ENCODE measurements at places on chromosomes 12 and 14.
A peak's percentile ranks its signal among the peaks of the same experiment; 100 is the strongest.

GRCh38 chr14:63203618-63204406 is 431 bp upstream of the RHOJ start:
- peak; percentile 95 for DNase-seq

- peak; percentile 94 for DNase-seq
Observed at GRCh38 chr14:23306412-23307145, at the start of gene BCL2L2. Gene BCL2L2, plus strand, starts transcription at chr14:23306833. Its CDS starts 935 bp downstream, at chr14:23307768.

GRCh38 chr14:89256283-89256682 is 160.8 kb downstream of the FOXN3 start:
- DNase-seq, result no peak

- DNase-seq, result no peak
Observed at GRCh38 chr12:21656905-21657325, 727 bp downstream of the LDHB start.

DNA sequence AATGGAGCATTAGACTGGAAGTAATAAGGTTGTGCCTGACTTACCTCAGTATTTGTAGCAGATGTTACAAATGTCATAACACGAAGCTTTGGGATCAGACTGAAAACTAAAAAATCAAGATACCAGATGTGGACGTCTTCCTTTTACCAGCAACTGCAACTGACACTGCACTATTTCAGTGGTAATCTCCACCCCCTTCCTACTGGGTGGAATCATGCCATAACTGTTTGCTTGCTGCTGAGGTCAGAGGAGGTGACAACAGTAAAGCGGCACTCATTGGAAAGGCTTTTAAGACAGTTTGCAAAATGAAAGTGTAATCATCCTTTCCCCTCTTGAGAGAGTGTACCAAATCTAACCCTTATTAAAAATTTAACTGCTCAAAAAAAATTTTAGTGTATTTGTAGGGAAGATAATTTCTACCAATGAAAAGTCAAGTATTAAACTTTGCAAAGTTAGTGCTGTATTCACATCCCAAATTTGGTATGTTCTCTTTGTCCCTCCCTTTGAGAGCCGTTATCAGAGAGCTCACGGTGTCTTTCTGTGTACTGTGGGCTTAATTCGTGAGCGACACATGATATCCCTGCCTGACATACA is 420.7 kb downstream of the NPAS3 start:
- no peak for DNase-seq

- no peak for DNase-seq
Observed at GRCh38 chr12:111448846-111449790, 43.4 kb downstream of the SH2B3 start.

GRCh38 chr12:6630736-6631135 is 5.0 kb downstream of the LPAR5 start:
- DNase-seq, result no peak

DNA sequence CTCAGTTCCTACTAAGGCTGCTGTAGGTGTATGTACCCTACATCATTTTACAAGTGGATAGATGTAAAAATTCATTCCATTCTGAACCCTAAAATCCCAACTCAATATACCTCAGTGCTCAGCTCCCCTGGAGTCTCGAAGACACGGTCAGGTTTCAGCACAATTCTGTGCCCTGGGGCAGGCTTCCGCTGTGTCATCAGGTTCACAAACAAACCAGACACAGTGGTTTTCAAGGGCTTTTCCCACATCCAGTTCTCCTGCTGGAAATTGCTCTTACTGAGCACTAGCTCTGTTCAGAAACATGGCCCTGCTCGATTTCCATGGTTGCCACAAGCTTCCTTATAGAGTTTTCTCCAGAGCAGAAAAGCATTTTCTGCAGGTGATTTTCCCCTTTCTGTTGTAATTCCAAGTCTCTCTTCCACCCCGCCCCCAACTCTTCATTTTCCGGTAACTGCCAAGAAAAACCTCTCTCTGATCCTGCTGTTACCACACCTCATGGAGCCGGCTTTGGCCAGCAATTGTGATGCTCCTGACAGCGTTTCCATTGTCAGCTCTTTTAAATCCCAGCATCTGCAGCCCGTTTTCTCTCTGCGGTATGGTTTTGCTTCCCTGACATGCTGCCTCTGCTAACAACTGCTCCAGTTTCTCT is 483.0 kb upstream of the CCDC196 start:
- no peak for DNase-seq

- no peak for DNase-seq
Observed at GRCh38 chr12:16187660-16188059, 89.8 kb downstream of the SLC15A5 start.

DNA sequence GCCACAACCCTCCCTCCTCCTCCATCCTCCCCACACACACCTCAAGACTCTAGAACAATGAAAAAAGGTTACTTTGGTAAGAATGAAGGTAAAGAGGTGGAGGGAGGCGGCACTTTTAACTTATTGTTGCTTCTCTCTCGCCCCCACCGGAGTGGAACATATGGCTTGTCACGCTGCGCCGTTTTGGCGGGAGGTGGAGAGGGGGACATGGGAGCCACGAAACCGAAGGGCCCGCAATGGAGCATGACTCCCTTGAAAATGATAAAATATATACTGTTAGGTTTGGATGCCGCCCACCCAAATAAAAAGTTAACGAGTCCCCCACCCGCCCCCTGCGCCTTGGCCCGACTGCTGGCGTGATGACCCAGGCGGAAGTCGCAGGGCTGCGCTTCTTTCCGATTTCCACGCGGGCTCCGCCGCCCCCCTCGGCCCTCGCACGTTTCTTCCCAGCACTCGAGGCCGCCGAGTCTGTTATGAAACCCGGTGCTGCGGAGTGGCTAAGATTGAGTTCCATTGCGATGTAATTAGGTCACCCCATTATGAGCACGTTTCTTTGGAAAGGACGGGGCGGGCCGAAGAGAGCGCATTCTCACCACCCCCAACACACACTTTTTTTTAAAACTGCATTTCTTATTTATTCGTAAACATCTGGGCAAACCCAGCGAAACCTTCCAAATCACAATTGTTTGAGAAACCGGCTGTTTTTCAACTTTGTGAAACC is 1.4 kb upstream of the ZFP36L1 start:
- DNase-seq, result peak; percentile 85

GRCh38 chr12:103852498-103852997 is 11.5 kb upstream of the NT5DC3 start:
- DNase-seq, result no peak

- DNase-seq, result no peak
Observed at GRCh38 chr12:51156245-51156765, 16.6 kb downstream of the TFCP2 start.

- DNase-seq, result no peak
Observed at GRCh38 chr12:64716371-64716770, 42.8 kb downstream of the GNS start.

GRCh38 chr12:71662849-71663560 is 643 bp downstream of the ZFC3H1 start:
- peak; percentile 51 for DNase-seq

- DNase-seq, result no peak
Observed at GRCh38 chr12:110718222-110718908, 24.3 kb downstream of the PPP1CC start.

- no peak for DNase-seq
Observed at GRCh38 chr12:15212930-15213329, 8.3 kb downstream of the RERG start.

DNA sequence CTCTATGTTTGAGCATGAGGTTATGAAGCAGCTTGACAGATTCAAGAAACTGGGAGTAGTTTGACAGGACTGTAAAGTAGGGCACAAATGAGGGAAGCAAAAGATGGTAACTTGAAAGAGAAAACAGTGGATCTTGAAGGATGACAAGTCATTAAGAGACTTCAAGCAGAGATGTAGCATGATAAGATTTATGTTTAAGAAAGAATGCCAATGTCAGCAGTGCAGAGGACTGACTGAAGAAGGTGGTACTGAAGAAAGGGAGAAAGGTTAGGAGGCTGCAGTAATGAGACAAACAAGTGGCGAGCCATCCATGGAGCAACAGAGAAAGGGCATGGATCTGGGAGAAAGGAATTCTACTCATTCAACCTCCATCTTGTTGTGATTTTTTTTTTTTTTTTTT is 120.2 kb upstream of the RAP1B start:
- DNase-seq, result no peak

DNA sequence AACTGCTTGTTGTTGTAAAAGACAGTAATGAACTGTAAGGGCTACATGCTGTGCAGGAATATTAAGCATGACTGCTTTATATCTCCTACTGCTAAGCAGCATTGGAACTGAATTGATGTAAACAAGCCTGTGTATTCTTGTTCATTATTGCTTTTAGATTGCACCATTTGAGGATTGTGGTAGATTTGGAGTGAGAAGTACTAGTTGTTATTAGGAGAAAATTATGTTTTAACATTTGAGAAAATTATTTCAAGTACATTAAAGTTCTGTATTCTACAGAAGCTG is 212.7 kb downstream of the ERC1 start:
- no peak for DNase-seq

GRCh38 chr12:837548-837947 is 85.2 kb downstream of the WNK1 start:
- no peak for DNase-seq
